ENCODE measurements at places on chromosomes 7 and 10.

DNA sequence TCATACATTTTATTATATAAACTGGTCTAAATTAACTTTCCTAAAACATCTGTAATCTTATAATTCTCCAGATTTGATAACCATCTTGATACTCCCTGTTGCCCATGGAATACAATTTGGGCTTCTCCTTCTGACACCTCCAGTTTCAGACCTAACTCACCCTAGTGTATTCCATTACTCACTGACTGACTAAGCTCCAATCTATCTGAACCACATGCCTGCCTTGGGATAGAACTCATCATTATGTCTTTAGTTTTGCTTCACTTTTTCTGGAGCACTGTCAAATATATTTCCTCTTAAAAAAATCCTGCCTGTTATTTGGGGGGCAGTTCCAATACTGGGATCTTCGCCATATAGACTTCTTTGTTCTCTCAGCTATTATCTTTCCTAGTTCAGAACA, 4.9 kb upstream of the FOXP2 start:
- no peak overlapping the region for H3K4me3 ChIP-seq
- H3K36me3 ChIP-seq, result no peaks in the 10 kb centered on the region
- DNase-seq, result no peak

DNA sequence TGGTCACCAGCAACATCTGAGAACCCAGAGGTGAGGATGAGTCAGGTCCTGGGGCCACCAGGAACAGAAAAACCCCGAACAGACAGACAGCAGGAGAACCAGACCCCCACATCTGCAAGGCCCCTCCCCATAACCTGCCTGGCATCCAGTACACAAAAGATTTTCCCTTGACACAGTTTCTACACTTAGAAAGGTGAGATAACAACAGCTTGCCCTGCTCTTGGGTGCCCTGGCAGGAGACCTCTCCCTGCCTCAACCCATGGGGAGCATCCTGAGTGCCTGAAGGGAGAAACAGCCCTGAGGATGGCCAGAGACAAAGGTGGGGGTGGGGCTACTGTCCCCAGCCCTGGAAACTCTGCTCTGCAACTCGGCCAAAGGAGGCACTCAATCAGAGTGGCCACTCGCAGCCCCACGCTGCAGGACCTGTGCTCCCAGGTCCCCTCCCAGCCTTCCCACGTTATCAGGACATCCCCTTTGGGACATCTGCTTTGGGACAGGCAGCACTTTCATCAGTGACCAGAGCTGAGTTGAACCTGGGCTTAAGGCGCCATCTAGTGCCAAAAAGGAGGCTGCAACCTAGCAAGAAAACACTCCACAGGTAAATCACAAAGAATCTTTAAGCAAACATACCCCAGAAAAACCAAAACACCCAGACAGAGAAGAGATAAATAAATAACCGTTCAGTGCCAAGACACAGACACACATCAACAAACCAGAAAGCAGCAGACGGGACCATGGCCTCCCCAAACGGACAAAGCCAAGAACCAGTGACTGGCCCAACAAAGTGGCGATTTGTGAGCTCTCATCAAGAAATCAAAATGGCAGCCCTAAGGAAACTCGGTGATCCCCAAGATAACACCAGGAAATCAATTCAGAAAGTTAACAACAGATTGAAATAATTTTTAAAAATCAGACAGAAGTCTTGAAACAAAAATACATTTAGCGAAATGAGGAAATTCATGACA, 233.7 kb downstream of the PTPRN2 start:
- no peaks in the 10 kb centered on the region for H3K36me3 ChIP-seq
- H3K4me1 ChIP-seq, result no peaks in the 10 kb centered on the region
- H3K4me3 ChIP-seq, result no peak overlapping the region

DNA sequence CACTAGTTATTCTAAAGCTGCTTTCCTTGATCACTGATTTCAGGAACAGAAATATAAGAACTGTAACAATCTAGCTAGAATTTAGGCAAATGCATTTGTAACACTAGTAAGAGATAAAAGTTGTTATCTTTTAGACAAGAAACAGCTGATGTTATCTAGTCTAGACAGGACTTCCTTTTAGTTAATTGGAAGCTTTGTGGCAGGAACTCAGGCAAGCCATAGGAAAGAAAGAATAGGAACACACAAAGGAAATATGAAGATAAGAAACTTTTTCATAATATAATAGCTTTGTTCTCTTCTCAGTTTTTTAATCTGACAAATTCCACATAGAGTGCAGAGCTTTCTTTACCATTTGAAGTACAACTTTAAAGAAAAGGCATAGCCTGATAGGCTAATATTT, 59.0 kb upstream of the AGR3 start:
- H3K4me1 ChIP-seq, result peaks cover 19% of the 10 kb centered on the region
- no peaks in the 10 kb centered on the region for H3K36me3 ChIP-seq
- H3K4me3 ChIP-seq, result no peak overlapping the region
- no peak overlapping the region for H3K27ac ChIP-seq
- DNase-seq, result no peak
- peaks cover 14% of the 10 kb centered on the region for H3K27me3 ChIP-seq

DNA sequence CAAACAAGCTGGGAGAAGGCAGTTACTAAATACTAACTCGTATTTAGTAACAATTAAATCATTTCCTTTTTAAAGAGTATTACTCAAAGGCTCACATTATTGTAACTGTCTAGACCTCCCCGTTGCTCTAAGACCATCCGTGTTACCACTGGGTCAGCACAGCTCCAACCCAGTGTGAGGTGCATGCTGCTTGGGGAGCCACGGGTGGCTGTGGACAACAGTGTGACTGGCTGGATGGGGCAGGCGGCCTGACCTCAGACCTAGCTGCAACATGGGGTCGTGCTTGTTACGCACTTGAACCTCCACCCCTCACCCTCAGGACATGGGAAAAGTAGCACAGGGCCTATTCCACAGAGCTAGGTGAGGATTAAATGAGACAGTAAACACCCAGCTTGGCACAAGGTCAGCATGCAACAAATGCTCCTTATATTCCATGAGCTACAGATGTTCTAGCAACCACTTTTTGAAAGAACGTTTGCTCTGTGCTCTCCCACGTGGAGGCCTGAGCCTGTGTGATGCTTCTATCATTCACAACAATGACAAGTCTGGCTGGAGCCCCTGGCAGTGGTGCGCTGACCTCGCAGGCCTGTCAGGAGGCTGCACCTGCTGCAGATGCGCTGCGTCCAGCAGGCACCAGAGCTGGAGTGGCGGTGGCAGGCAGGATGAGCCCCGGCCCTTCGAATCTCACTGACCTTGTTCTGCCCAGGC, 135.7 kb downstream of the PKD1L1 start:
- H3K27ac ChIP-seq, result no peak overlapping the region
- no peaks in the 10 kb centered on the region for H3K27me3 ChIP-seq
- no peak for DNase-seq
- H3K4me3 ChIP-seq, result no peak overlapping the region
- H3K36me3 ChIP-seq, result no peaks in the 10 kb centered on the region

DNA sequence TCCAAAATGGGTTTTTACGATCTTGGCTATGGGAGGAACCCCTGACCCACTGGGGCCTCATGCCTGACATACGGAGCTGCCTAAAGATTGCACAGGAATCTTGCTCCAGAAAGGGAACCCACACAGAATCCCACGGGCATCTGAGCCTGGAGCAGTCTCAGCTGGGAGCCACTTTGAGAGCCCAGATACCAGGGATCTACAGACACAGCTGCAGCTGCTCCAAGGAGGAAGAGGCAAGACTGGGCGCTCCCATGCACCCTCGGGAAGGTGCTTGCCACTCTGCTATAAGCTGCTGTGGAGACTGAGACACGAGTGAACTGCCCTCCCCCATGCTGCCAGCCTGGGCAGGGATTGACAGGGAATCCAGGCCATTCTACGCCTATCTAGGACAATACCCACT, 202.5 kb downstream of the REEP3 start:
- DNase-seq, result no peak
- H3K4me3 ChIP-seq, result no peak overlapping the region
- peaks cover 47% of the 10 kb centered on the region for H3K27me3 ChIP-seq
- no peaks in the 10 kb centered on the region for H3K36me3 ChIP-seq
- H3K27ac ChIP-seq, result no peak overlapping the region

DNA sequence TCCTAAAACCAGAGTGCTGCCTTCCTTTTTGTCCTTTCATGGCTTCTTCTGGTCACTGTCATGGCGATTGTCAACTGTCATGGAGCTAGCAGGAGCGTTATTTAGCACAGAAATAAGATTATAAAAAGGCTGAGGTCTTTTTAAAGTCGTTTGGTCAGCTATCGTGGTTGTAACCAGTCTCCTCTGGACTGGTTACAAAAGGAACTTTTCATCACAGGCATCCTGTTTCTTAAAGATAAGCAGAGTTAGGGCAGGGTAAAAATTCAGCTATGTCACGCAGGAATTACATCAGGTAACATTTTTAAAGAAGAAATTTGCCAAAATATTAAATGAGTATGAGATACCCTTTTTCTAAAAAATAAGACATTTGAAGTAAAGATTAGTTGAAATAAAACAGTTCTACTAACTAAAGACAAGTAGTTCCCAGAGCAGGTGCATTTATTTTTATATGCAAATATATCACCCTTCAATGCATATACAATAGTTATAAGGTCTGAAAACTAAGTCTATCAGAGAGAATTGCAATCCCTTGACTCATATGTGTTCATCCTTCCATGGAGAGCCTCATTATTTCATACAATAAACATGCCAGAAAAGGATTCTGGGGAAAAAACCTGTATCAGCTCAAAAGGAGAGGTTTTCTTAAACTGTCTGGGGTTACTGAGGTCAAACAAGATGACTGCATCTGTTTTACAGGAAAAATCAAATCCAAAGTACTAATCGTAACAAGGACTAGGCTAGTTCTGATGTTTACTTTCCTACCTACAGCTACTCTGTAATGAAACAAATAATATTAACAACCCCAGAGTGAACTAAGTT, 20.9 kb downstream of the FAM24A start:
- H3K27ac ChIP-seq, result no peak overlapping the region
- H3K4me1 ChIP-seq, result no peaks in the 10 kb centered on the region
- no peak overlapping the region for H3K4me3 ChIP-seq
- peaks cover 12% of the 10 kb centered on the region for H3K36me3 ChIP-seq
- no peaks in the 10 kb centered on the region for H3K27me3 ChIP-seq

- H3K27me3 ChIP-seq, result no peaks in the 10 kb centered on the region
- no peaks in the 10 kb centered on the region for H3K4me1 ChIP-seq
- DNase-seq, result no peak
- no peaks in the 10 kb centered on the region for H3K36me3 ChIP-seq
- no peak overlapping the region for H3K4me3 ChIP-seq
These were observed 368.4 kb downstream of the TFEC start for GRCh38 chr7:115662120-115662519.

- H3K27me3 ChIP-seq, result no peaks in the 10 kb centered on the region
- no peak overlapping the region for H3K27ac ChIP-seq
- H3K4me3 ChIP-seq, result no peak overlapping the region
These were observed 297.2 kb downstream of the TCERG1L start for GRCh38 chr10:131014271-131014670.

DNA sequence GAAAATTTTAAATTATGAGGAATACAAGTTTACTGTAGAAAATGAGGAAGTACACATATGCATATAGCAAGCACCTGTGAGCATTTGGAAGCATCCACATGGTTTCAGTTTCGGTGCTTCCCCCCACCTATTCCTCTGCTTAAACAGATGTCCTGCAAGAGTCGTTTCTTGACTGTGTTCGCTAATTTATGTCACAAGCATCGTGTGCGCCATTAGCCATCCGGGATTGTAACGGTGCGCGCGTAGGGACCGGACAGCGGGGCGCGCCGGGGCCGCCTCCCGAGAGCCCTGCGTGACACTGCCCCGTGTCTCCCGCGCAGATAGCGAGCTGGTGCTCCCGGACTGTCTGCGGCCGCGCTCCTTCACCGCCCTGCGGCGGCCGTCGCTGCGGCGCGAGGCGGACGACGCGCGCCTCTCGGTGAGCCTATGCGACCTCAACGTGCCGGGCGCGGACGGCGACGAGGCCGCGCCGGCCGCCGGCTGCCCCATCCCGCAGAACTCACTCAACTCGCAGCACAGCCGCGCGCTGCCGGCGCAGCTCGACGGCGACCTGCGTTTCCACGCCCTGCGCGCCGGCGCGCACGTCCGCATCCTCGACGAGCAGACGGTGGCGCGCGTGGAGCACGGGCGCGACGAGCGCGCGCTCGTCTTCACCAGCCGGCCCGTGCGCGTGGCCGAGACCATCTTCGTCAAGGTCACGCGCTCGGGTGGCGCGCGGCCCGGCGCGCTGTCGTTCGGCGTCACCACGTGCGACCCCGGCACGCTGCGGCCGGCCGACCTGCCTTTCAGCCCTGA, 90.9 kb downstream of the NEURL1 start:
- H3K36me3 ChIP-seq, result no peaks in the 10 kb centered on the region
- H3K4me1 ChIP-seq, result peaks cover 4% of the 10 kb centered on the region
- peak overlapping the region; percentile 51 for H3K27ac ChIP-seq
- DNase-seq, result peak; percentile 49
- peak overlapping the region; percentile 81 for H3K4me3 ChIP-seq
- peaks cover 13% of the 10 kb centered on the region for H3K27me3 ChIP-seq

All from activated T-helper 2 cell treated with anti-CD3 and anti-CD28 coated beads, Interferon-gamma antibody, Interleukin-2, Interleukin-4, amounts not matched to agents 10 μg/mL and 5 μg/mL and 100 μg/mL, durations not matched to agents 14 hours and 24 hours and 36 hours (primary cell).